Renal pelvis (tissue), 12 donors: ENCODE measurements at places on chromosomes 3 and 15.

GRCh38 chr3:173004681-173005080 lies 136.4 kb downstream of the SPATA16 start:
- DNase-seq, result no peak

GRCh38 chr3:140288595-140288994 lies 353.6 kb downstream of the CLSTN2 start:
- no peak for DNase-seq

DNA sequence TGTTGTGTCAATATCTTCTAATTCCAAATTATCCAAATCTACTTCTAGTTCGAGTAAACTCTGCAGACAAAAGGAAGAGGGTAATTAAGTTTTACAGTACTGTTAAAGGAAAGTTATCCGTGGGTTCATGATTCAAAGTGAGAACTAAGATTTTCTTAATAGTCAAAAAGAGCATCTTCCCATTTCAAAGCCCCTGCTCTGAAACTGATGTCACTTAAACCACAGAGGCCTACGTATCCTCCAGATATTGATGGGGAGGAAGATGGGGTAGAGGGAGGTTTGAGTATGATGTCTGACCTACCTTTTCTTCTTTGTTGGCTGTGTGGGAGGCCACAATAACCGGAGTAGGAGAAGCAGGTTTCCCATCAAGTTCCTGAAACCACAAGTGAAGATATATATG lies 14.1 kb downstream of the MRPS22 start:
- DNase-seq, result no peak

DNA sequence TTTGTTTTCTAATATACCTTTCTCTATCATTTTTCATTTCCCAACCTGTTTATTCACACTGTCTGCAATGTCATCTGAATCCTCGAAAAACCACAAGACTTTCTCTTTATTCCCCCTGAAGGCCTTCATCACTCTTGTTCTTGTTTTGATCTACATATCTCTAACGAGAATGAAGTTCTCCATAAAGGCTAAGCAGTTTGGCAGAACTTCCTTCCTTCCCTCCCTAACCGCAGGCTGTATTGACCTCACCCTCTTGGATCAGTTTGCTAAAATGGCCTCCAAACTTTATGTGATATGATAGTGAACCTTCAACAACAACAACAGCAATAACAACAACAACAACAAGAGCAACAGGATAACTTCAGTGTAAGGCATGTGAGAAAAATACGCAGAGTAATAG lies 392.8 kb downstream of the TIGIT start:
- DNase-seq, result no peak

- DNase-seq, result no peak
Measured at GRCh38 chr3:69530554-69530953, 144.7 kb upstream of the FRMD4B start.
